Activated CD8-positive, alpha-beta memory T cell treated with anti-CD3 and anti-CD28 coated beads for 1 hour (primary cell): ENCODE measurements at places on chromosomes 3 and 15.

- DNase-seq: no peak
Measured at GRCh38 chr15:31579282-31579681, 252.6 kb downstream of the KLF13 start.

DNA sequence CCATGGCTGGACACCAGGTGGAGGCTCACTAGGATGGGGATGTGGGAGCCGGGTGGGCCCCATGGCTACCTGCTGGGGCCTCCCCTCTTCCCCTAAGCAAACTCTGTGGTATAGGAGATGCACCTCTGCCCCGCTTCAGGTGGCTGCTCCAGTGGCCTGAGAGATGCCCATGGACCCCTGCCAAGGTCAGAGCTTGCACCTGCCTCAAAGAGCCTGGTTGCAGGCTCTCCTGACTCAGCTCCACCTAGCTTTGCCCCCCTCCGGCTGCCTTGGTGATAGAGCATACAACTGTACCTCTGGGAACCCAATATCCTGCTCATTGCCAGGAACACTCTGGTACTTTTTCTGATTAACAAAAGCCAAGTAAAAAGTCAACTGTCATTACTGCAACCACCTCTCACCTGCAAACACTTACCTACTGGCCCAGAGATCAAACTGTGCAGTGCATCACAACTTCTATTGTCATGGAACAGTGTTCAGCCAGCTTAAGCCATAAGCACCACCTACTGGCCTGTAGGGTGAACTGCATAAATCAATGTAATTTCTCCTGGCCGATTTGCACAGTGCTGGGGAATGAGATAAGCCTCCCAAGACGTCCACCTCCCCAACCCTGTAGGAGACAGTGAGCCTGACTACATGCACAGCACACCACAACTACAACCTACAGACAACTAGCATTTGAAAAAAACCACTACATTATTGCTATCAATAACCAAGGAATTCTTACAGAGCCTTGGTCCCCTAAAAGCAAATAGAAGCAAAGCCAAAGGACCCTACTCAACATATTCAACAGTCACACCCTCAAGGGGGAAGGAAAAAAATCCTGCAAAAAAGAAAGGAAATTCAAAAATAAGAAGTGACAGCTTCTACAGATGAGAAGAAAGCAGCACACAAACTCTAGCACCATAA lies 352.4 kb upstream of the ARHGEF26 start:
- DNase-seq: no peak

- no peak for DNase-seq
Measured at GRCh38 chr15:28169366-28169765, 70.3 kb upstream of the OCA2 start.

- DNase-seq: no peak
Measured at GRCh38 chr3:192597506-192597905, 129.8 kb downstream of the FGF12 start.

DNA sequence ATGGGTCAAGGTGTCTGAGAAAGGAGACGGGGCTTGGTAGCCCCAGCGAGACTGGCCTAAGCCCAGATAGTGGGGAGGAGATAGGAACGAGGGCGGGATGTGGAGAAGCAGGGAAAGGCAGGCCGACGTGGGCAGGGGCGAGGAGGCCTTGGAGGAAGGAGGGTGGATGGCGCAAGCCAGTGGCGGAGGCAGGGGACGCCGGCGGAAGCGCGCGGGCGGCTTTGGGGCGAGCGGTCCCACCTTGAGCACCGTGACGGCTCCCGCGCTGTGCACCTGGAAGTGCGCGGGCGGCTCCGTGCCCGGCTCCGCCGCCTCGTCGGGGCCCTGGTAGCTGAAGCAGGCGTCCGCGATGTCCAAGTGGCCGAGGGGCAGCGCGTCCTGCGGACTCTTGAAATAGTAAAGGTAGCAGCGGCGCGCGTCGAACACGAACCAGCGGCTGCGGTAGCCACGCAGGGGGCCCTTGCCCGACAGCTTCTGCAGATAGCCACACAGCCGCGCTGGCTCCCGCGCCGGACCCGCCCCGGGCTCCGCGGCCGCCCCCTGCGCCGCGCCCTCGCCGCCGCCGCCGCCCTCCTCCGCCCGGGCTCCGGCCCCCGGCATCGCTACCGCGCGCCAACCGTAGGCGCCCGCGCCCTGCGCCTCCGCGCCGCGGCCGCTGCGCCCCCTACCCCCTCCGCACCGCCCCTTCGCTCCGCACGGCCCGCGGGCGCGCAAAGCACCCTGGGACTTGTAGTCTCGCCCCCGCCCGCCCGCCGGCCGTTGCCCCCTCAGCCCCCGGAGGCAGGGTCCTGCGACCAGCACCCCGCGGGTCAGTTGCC lies at the start of gene TBC1D2B:
Gene TBC1D2B, minus strand, starts transcription at position 659 of the 818 bp plus-strand sequence. Its CDS starts 59 bp downstream, at position 600.
- peak; percentile 60 for DNase-seq

- DNase-seq: no peak
Measured at GRCh38 chr3:142244056-142244455, 18.7 kb upstream of the GK5 start.

GRCh38 chr3:147099076-147099475 lies 307.3 kb downstream of the ZIC4 start:
- DNase-seq: no peak

DNA sequence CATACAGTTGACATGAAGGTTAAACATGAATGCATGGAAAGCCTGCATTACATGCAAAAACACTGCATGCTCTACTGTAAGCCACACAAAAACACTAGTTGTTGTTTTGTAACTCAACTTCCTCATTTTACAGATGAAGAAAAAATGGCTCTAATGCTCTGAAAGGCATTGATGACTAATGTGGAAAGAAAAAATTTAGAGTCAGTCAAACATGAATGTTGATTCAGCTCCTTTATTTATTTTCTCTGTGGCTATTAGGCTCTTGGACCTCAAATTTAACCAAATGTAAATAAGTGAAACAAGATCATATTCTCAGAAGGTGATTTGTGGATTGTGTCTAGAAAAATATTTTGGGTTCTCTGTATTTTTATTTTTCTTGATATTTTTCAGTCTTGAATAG lies 336.7 kb upstream of the ZNF717 start:
- no peak for DNase-seq
